ENCODE measurements at places on chromosomes 1 and 21. TPM values are rescaled to one million over a fixed set of nuclear protein-coding genes. Genes with fewer than 3 reads are reported as not detected.

DNA sequence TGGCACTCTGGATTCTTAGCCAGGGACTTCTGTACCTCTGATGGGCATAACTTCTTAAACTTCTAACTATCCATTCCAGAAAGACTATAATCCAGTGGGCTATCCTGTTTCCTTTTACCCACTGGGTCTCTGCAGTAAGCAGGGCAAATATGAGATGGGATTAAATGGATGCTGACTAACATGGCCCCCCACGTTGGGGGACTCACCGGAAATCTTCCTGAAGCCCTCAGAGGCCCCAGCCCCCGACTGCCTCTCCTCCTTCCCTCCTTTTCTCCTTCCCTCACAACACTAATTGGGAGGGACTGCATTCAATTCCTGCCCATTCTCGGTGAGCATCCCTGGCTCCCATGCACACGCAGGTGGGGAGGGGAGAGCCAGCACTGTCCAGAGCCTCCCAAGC, 70.1 kb downstream of the SSBP3 start:
- DNase-seq: no peak

GRCh38 chr1:117753652-117754051, 147.8 kb downstream of the TENT5C start:
- no peak for DNase-seq

- DNase-seq: no peak
Observed at GRCh38 chr1:182770232-182770631, 19.3 kb upstream of the NPL start.

DNA sequence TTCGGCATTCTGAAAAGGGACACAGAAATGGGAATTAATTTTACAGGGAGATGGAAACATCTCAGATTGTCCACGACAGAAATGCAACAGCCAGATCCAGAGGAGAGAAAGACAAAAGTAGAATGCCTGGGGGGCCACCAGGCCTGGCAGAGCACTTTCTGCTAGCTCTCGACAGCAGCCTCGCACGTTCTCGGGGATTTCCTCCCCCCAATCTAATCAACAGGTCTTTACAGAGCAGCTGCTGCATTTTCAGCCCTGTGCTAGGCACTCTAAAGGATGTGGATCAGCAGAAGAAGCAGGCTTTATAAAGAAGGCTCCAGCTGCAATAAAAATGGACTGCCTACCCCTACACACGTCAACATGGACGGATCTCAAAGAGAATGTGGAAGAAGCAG, 10.6 kb downstream of the CSRP1 start:
- no peak for DNase-seq

DNA sequence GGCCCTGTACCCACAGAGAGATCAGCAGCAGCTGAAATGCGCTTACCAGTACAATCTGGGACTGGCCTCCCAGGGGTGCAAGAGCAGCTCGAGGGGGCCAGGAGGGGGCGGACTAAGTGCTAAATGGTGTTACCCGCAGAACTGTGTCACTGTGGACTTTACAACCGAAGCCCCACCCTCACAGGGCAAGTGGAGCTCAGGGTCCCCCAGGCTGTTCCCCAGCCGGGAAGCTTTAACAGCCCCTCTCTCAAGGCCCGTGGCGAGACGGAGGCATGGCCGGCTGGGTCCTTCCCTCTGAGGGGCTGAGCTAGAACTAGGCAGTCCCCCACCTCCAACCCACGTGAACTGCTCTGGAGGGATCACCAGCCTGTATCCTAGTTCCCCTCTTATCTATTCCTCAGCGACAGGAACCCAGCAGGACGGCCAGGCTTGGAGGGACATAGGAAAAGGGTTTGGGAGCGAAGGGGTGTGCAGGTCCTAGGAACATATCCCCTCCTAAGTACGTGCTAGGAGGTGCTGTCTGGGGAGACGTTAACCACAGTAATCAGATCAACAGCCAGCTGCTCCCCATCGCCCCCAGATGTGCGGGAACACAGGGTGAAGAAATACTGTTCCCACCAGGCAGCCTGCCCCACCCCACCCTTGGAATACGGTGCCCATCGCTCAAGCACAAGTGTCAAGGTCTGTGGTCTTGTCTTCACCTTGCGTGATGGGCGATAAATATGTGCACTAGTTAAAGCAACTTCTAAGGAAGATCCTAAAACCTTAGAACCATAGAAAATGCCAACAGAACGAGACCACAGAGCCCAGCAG, 24.4 kb downstream of the ZBTB17 start:
- no peak for DNase-seq

DNA sequence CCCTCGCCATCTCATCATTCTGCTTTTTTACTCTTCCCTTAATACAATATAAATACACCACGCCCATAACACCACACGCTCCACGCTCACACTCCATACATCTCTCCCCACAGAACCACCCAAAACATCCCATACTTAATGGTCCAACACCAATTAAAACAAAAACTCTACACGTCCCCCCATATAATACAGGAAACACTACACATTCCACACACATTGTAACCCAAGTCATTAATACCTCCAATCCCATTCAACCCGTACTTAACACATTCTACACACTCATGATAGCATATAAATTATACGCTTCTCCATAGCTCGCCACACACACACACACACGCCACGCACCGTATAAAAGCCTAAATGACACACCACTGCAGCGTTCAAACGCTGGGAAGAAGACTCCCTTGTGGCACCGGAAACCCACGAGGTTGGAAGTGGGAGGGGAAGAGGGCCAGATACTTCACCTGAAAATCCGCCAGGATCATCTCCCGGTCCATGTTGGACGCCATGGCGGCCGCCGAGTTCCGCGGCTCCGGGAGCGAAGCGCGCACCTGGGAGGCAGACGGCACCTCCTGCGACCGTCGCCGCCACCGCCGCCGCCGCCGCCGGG, 659 bp downstream of the FAF1 start:
- no peak for DNase-seq

GRCh38 chr1:78275906-78276685, 214.7 kb upstream of the PTGFR start:
- DNase-seq: no peak

DNA sequence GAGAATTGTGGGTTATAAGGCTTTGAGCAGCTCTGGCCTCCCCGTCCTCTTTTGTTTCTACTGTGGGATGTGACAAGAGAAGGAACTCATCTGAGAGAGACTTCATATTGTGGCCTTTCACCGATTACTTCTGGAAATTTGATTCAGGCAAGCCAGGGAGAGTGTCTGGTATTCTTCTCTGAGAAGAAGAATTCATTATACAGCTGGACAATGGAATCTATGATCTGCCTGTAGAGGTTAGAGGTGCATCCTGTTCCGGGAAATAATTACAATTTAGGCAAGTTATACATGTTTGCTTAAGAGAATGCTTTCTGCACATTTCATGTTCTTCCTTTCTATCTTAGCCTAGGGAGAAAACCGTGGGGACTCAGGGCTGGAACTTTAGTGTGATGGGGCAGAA, 12.8 kb upstream of the RNU1-2 start:
- DNase-seq: no peak

DNA sequence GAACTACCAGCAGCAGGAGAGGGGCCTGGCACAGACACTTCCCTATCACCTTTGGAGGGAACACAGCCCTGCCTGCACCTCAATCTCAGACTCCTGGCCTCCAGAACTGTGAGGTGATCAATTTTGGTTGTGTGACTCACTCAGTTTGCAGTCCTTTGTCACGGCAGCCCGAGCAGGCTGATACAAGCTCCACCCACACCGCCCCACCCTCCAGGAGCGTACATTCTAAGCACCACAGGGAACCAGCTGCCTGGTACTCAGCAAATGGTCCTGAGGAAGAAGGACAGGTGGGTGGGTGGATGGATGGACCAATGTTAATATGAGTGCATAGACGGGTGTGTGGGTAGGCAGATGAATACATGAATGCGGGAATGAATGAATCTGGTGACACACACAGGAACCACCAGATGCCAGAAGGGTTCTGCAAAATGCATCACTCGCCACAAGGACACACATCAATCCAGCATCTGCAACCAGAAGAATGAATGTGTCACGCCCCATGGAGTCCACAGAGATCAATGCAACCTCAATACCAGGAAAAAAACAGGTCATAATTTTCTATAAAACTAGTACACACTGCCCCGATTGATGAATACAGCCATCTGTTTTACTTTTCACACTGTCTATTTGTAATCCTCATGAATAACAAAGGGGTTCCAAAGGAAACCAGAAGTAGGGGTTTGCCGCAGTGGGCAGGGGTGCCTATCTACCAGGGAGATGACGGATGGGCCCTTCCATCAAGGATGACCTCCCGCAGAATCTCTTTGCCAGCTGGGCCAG, 284.5 kb downstream of the NPHP4 start:
- DNase-seq: no peak

- no peak for DNase-seq
Observed at GRCh38 chr1:91635763-91636162, 135.1 kb downstream of the CDC7 start.

The CD164L2 gene
- not detected for total RNA-seq

The LEPROT gene
- total RNA-seq: 26.1 TPM

The LYSMD1 gene
- total RNA-seq: 2.5 TPM

The COL11A1 gene
- not detected for total RNA-seq

Measured in naive thymus-derived CD4-positive, alpha-beta T cell (primary cell).